ENCODE measurements at places on chromosomes 7 and 10.

DNA sequence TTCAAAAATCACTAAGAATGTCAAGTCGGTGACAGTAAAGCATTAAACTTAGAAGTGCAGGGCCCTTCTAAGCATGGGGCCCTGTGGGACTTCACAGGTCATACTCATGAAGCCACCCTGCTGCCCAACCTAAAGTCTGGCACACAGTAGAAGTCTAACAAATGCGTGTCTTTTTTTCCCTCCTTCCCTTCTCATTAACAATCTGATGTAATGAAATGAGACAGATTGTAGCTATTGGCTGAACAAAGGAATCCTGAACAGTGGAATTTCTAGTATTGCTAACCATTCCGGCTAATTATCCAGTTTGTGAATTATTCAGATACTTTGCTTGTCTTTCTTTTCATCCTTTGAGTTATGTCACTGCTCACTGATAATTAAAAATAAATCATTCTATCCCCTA, 369.9 kb downstream of the WDR11 start:
- DNase-seq = no peak

DNA sequence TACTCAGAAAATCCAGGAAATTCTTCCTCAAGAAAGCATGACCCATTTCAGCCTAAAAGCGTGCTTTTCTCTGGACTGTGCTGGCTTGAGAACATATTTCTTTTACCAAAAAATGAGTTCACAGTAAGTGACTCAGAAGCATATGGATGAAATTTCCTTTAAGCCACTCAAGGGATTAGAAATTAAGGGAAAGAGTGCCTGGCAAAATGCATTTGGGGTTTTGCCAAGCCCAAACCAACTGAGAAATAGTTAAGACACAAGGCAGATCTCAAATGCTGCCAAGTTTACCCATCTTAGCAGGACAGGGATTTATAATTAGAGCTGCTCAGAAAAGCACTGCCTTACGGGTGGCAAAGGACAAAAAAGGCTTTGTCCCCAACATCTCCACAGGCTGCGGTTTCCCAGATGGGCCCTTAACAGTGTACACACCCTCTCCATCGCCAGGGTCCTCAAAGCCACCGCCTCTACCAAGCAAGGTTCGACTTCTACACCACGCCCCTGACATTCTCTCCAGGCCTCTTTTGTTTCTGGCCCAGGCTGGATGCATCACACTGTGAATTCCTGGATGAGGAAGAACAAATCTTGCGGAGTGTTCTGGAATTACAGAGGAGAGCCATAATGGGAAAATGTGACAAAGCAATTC, 30.1 kb upstream of the CDHR3 start:
- DNase-seq = no peak

GRCh38 chr7:66609176-66609575, 19.5 kb upstream of the KCTD7 start:
- DNase-seq = no peak

DNA sequence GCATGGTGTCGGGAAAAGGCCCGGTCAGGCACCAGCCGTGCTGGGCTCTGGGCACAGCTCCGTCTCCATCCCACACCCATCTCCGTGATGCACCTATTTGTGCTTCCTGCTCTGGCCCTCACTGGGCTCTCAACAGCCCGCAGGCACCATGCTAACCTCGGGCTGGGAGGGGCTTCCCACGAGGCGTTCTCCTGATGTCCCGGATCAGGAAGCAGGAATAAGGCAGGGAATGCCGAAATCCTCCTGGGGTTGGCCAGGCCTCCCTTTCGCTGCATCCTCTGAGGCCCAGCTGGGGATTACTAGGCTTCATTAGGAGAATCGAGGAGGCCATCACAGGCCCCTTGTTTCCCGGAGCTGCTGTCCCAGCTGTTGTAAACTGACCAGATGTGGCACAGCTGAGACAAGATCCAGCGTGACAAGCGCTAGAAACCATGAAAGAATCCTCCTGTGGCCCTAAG, 72.0 kb downstream of the FAM53B start:
- DNase-seq = no peak

- DNase-seq = no peak
These were observed 162.6 kb upstream of the NAMPT start for GRCh38 chr7:106447318-106447847.

- no peak for DNase-seq
These were observed 986 bp downstream of the NRP1 start for GRCh38 chr10:33333260-33334101.

DNA sequence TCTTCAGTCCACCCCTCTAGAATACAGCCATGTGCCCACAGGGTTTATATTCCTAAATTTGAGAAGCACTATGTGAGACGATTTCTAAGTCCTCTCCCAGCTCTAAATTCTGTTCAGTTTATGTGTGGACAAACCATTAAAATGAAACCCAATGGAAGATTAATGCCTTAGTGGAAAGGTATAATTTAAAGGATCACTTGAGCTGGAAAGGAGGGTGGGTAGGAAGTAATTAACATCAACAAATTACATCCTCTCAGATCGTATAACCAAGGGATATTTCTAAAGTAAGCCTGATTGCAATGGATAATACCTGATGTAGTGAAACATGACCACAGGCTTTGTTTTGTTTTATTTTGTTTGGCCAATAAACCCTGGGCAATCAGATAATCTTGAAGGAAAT, 511.0 kb upstream of the COBL start:
- no peak for DNase-seq

GRCh38 chr7:35467456-35467978, 213.6 kb upstream of the TBX20 start:
- no peak for DNase-seq

GRCh38 chr7:41420421-41420820, 282.5 kb downstream of the INHBA start:
- DNase-seq = no peak

- no peak for DNase-seq
These were observed 33.3 kb upstream of the OTUD1 start for GRCh38 chr10:23405540-23405939.

DNA sequence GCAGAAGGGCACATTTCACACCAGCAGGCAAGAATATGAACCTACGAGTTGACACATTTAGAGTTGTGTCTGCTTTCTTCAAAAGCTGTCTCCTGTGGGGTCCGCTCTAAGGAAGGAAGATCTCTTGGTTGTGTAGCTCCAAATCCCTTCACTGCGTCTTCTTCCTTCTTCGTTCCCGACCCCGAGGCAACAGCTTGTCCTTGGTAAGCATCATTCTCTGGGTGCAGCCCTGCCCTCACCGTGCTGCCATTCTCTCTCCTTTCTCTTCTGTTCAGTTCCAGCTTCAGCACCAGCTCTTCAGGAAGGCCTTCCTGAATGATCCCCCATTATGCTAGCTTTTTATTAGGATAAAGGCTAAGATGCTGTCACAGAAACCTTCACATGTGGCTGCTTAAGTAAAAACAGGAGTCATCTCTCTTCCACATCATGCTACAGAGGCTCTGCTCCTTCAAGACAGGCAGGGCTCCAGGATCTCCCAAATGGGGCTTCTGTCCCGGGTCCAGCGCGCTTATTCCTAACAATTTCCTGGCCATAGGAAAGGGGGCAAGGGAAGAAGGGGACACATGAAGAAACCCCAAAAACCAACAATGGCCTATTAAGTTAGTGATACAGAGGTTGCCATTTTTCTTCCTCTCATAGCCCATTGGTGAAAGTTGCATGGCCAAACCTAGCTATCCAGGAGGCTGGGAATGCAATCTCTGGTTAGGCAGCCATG, 52.2 kb upstream of the SHH start:
- DNase-seq = no peak

- no peak for DNase-seq
These were observed 90.8 kb upstream of the KDM7A start for GRCh38 chr7:140267381-140268226.

GRCh38 chr10:79270466-79271246, 76.6 kb upstream of the PPIF start:
- no peak for DNase-seq

DNA sequence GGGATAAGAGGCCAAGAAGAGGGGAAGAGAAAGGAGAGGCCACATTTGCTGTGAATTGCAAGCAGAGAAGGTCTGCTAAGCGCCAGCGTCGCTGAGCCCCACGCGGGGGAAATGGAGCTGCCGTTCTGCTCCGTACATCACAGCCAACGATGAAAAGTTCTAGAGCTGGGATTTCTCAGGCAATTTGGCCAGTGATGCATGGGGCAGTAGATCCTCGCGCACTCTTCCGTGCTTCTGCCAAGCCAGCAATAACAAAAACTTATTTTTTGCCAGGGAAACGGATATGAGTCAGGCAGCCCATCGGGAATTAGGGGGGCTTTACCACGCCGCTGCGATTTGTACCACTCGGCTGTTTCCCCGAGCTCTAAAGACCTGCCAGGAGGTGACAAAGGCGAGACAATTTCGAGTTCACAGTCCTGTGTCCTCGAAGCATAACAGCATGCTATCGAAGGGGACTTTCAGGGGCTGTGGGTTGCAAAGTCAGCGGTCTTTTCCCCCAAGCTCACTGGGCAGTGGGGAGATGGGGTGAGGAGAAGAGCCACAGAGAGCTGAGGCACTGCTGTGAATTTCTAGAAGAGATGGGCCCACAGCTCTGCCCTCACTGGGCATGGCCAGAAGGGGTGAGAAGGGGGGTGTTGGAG, 30.0 kb upstream of the SLF2 start:
- DNase-seq = no peak

- DNase-seq = no peak
These were observed 135.3 kb upstream of the CCDC6 start for GRCh38 chr10:60041489-60042133.

- no peak for DNase-seq
These were observed 365.5 kb upstream of the MKI67 start for GRCh38 chr10:128491686-128492085.

DNA sequence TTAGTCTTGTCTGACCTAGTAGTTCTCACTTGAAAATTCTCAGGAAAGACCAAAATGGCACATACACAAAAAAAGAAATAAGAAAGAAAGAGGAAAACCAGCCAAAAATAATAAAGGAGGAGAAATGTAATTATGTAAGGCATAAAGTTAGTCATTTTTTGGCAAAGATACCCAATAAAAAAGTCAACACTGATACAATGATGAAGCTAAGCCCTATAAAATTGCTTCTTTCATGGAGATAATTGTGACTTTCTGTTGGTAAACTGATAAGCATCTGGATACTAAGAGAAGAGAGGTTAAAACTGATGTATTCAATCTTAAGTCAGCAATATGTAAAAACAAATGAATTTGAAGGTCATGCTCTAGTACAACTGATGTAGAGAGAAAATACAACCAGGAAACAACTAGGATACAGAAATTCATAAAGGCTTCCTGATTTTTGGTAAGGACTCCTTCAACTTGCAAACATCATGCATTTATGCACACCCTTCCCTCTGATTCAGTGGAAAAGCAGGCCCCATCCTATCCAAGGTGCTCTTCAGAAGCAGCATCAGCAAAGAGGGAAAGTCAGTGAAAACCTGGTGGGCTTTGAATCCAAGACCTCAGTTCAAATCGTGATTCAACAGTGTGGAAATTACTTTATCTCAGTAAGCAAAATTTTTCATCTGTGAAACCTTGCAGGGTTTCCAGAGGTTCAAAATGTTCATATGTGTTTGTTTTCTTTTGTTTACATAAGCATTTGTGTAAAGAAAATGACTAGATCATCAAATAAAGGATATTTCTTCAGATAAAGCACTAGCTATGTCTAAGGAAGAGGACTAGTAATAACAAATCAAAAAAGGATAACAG, 32.6 kb downstream of the IMMP2L start:
- DNase-seq = no peak

GRCh38 chr10:93745408-93746065, 12.2 kb upstream of the LGI1 start:
- no peak for DNase-seq

DNA sequence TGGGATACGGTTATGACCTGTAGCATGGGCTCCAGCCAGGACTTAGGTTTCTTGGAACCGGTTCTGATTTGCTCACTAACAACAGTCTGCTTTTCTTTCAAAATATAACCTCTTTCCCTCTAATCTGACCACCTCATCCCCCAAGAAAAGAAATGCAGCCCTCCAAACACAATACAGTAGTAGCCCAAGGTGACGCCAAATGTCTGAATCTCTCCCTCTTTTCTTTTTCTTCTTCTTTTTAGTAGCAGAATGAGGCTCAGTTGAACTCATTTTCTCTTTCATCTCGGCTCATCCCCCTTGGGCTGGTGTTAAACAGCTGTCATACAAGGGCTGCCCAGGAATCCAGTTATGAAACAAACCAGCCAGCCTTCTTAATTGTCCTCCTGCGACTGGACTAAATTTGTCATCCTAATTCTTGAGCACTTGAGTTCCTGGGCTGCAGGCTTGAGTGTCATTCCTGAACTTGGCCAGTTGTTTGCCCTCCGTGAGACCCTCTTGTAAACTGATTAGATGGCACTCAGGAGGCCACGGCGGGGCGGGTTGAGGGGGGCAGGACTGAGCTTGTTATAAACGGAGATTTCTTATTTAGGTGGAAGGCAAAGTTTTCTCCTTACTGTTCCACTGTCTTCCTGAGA, 94.8 kb downstream of the SORCS3 start:
- DNase-seq = no peak

DNA sequence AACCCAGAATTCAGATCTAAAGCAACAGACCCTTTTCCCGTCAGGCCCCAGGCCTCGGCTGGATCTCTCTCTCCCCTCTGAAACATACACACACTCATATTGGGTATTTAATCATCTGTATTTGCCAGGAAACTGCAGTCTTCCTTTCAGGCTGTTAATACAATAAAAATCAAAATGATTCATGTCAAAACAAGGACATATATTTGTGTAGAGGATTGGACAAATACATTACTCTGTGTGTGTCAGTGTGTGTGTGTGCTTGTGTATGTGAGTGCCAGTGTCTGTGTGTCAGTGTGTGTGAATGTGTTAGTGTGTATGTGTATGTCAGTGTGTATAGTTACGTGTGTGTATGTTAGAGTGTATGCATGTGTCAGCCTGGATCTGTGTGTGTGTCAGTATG, 90.8 kb downstream of the JCAD start:
- no peak for DNase-seq

DNA sequence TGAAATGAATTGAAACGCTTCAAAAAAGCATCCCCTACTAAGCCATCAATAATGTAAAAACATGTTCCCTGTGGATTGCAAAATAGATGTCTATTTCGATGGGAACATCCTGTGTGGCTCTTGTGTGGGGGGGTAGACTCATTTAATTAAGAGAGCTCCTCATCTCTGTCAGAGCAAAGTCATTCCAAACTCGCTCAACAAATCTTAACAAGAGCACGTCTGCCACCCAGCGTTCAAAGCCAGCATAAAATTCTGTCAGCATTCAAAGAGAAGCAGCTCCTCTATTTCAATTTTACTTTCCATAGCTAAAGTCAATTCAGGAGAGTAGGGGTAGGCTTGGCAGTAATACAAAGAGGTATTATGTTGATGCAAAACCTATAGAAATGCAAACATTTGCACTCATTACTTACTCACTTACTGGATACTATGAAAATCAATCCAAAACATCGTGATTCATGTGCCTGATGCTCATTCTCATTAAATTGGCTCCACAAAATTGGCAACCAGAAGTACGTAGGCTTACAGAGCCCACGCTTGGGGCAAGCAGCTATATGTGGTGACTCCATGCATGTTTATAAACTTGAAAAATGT, 114.9 kb downstream of the IPMK start:
- DNase-seq = peak; percentile 4

DNA sequence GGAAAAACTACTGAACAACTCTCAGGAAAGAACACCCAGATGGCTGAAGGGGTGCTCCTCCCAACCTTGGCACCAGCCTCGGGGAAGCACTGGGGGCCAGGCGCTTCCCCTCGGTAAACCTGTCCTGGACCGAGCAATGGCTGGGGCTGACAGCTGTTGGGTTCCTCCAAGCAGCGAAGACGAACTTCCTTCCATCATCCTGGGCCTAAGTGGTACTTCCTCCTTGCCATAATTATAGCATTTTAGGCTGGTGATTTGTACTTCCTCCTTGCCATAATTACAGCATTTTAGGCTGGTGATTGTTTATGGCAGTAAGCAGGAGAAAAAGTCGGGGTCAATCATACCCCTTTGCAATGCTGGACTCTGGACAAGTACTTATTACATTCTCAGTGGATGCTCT, 69.3 kb downstream of the MYOF start:
- no peak for DNase-seq

Data from CD4-positive, alpha-beta T cell (primary cell).